ENCODE measurements at places on chromosomes 6 and 20.

GRCh38 chr20:63782051-63782471 is 42.5 kb downstream of the SLC2A4RG start:
- DNase-seq = no peak

- DNase-seq = no peak
These were observed 19.3 kb downstream of the RAB22A start for GRCh38 chr20:58328836-58329235.

- no peak for DNase-seq
These were observed 6.4 kb downstream of the FYN start for GRCh38 chr6:111866857-111867256.

GRCh38 chr6:98532004-98532403 is 302.4 kb upstream of the POU3F2 start:
- no peak for DNase-seq

DNA sequence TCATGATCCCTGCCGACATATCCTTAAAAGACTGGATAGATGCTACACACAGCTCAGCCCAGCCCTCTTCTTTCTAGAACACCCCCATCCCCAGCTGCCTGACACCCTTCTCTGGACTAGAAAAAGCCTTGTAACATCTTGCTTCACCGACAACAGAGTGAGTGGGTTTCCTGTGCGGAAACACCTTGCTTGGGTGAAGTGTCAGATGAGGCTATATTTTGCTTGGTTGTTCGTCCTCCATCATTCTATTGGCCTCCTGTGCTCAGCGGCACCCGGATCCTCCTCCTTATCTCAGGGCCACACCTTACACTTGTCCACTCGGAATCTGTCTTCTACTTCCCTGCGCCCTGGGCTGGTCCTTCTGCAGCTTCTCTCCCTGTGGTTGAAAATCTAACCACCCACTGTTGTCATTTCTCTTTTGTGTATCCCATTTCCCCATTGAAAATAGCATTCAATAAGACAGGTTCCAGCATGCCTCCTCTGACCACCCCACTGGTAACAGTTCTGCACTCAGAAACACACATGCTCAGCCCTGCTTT is 101.3 kb upstream of the MLN start:
- no peak for DNase-seq

DNA sequence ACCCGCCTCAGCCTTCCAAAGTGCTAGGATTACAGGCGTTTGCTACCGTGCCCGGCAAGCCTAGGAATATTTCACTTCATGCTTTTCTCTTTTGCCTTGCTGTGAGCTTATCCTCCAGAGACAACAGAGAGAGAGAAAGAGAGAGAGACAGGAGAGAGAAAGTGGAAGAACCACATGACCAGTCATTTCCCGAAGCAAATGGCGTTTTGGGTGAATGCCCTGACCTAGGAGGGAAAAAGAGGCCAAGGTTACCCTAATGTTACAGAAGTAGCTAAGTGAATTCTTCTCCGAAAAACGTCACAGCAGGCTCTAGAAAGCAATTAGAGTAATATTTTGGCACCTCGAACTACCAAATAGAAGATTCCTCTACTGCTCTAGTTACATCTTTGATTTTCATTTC is 9.1 kb downstream of the SGK1 start:
- DNase-seq = no peak

DNA sequence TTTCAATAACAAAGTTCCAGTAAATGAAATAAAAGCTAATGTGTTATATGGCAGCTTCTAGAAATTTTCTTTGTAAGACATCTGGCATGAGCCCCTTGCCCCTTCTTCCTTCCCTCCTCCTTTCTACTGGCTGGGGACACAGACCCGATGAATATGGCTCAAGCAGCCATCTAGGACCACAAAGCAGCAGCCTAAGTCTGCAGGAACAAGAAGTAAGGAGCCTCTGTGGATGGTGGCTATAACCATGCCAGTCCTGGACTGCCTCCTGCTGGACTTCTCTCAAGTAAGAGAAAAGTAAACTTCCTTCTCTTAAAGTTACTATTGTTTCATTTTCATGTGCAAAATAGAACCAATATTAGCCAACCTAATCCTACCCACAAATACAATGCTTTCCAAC is 114.9 kb upstream of the DST start:
- DNase-seq = no peak

- no peak for DNase-seq
These were observed 89.6 kb downstream of the SOBP start for GRCh38 chr6:107579456-107580056.
